ENCODE measurements at places on chromosomes 5 and 9. TPM values are rescaled to one million over a fixed set of nuclear protein-coding genes. Genes with fewer than 3 reads are reported as not detected.

The CCNJL gene
- 0.07 TPM for polyA plus RNA-seq

The ZFP62 gene
- 3.4 TPM for polyA plus RNA-seq

- no peak for DNase-seq
These were observed 363.0 kb upstream of the RIOK2 start for GRCh38 chr5:97545886-97546535.

GRCh38 chr9:107224252-107224651 is 58.8 kb upstream of the RAD23B start:
- DNase-seq: no peak

The SMIM33 gene
- polyA plus RNA-seq: not detected

GRCh38 chr9:117907420-117907819 is 203.2 kb downstream of the TLR4 start:
- DNase-seq: no peak

DNA sequence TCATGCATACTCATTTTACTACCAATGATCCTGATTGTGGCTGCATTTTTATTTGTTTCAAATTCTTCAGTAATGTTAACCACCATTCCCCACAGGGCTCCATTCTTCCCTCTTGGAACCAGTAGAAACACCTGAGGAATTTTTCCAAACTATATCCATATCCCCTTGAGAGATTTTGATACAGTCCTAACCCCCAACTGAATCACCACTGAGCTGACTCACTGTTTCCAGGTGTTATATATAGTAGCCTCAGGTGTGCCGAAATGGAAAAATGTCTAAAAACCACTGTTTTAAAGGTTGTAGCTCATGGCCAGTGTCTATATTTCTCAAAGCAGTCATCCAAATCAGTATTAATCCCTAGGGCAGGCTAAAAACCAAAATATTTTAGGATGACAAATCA is 85.2 kb downstream of the MRPS27 start:
- no peak for DNase-seq

The RAI14 gene
- polyA plus RNA-seq: 10.3 TPM

DNA sequence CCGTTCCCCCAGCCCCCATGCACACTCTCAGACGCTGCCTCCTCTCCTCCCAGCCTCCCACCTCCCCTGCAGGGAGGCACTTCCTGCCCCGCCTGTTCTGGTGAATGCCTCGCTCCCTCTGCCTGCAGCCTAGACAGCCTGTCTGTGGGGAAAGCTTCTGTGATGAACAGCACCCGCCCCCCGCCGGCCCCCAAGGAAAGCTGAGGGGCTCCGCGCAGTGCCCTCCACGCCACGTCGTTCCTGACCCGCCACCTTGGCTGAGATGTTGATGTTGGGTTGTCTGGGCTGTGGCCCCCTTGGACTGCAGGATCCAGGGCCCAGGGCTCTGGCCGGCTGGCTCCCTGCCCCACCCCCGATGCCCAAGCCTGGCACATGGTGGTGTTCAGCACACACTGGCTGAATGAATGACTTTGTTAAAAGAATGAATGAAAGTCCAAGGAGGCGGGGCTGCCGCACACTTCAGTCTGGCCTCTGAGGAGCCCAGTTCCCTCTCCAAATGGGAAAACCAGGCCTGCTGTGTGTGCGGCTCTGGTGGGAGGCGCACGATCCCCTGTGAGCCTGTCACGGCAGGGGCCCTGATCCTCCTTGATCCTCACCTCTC is 2.1 kb upstream of the MYMK start:
- DNase-seq: no peak

The TUSC1 gene
- 3.9 TPM for polyA plus RNA-seq

DNA sequence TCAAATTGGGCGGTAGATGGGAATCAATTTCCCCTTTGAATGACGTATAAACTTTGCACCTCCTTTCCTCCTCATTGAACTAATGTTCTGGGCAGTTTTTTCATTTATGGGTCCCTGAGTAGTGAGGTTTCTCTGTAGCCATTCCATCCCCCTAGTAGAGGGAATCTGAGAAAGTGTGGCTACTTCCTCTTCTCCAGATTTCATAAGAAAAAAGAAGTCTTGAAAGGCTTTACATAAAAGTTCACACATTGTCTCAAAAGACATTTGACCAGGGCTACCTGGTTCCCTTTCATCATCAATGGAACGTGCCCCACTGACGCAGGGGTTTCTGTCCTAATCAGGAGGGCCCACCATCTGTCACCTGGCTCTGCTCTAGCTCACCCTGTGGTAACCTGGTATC is 57.3 kb downstream of the CTSL start:
- no peak for DNase-seq

The PCDHB4 gene
- 0.36 TPM for polyA plus RNA-seq

DNA sequence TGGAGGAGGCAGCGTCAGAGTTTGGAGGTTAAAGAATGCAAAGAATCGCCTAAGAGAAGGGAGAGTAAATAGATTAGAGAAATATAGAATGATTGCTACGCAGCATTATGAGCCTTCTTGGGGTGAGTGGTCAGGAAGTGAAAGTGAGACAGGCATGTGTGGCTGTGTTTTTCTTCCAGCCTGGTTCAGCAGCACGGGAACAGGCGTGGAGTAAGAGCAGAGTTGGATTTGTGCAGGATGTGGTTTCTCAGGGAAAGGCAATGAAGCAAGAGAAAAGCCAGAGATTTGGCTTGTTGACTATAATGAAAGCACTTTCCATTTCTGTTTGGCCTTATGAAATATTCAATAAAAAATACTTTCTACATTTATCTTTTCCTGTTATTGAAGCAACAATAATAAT is 34.3 kb upstream of the FRMD3 start:
- DNase-seq: no peak

GRCh38 chr5:172834415-172835289 is 601 bp downstream of the ERGIC1 start:
- DNase-seq: no peak

The GABRA1 gene
- polyA plus RNA-seq: not detected

The SNCAIP gene
- polyA plus RNA-seq: 2.1 TPM

- no peak for DNase-seq
These were observed 8.3 kb downstream of the KIF12 start for GRCh38 chr9:114090798-114091197.

The TYRP1 gene
- not detected for polyA plus RNA-seq

- DNase-seq: no peak
These were observed 89.4 kb downstream of the CDKN2A start for GRCh38 chr9:21904776-21905175.

- DNase-seq: no peak
These were observed 39.7 kb downstream of the SLC6A7 start for GRCh38 chr5:150229571-150229970.

The GMCL2 gene
- not detected for polyA plus RNA-seq

The CYSRT1 gene
- polyA plus RNA-seq: 0.50 TPM

GRCh38 chr9:122819326-122819725 is 9.1 kb downstream of the PDCL start:
- DNase-seq: no peak

The ENTPD2 gene
- 0.17 TPM for polyA plus RNA-seq

- peak; percentile 36 for DNase-seq
These were observed 12.0 kb downstream of the UIMC1 start for GRCh38 chr5:176994460-176995121.

DNA sequence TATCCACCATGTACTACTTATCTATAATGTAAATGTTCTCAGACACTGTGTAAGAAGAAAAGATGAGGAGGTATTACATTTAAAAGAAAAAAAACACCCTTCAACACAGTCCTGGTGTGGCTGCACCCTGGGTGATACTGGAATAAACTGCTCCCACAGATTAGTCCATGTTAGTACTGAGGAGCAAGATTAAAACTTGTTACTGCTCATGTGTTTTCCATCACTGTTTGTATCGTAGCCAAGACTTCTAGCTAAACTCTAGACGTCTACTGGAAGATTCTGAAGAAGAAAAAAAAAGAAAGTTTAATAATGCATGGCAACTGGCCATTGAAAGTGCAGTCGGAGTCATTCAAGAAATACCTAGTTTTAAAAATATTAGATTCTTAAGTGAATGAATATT is at the start of gene ASPN:
TSS of gene ASPN (minus strand) at position 178 of the 400 bp plus-strand sequence.
- DNase-seq: no peak

DNA sequence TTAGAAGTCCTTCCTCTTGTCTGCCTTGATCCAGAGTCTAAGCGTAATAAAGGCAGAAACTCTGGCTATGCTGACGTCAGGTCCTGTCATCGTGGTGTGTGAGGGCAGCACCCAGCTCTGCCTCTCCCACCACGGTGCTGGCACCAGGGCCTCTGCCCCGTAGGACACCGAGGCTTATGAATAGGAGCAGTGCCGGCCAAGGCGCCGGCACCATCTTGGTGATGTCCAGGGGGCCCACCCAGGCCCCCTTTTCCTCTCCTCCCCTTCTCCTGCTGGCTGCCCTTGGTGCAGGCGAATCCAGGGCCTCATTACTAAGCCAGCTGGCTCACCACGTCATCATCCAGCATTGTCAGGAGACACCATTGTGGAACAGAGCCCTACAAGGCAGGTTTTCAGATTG is 252.3 kb downstream of the FANCC start:
- DNase-seq: no peak

- DNase-seq: peak; percentile 76
These were observed 16.7 kb upstream of the HSD17B4 start for GRCh38 chr5:119435436-119436132.

- no peak for DNase-seq
These were observed 81.3 kb upstream of the IRX4 start for GRCh38 chr5:1963941-1964451.

GRCh38 chr5:657570-657969 is 35.6 kb downstream of the TPPP start:
- no peak for DNase-seq

GRCh38 chr5:179817470-179817840 is 3.2 kb upstream of the SQSTM1 start:
- no peak for DNase-seq

DNA sequence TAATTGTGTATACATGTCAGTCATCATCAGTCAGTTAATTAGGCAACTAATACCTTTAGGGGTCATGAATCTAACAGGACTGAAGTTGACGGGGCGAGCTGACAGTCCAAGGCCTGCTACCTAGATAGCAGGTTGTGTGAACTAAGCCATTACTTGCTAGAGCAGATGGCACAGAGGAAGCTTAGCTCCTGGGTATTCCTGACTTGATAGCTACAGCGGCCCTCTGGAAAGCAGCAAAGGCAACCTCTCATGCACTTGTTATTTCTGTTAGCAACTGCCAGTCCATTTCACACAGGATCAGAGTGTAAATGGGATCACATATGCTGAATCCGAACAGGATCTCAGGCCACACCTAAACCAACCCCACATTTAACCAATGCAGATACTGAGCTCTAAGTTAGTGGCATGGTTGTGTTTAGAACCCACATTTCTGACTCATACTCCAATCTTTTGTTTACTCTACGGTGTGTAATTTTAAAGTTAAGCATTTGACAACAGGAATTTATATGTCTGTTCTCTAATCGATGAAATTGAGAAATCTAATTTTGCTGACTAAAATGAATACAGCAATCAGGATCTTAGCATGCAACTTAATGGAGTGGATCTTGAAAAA is 521.3 kb upstream of the ZNF608 start:
- no peak for DNase-seq

The BTNL8 gene
- 0.49 TPM for polyA plus RNA-seq

The GABRG2 gene
- polyA plus RNA-seq: not detected

DNA sequence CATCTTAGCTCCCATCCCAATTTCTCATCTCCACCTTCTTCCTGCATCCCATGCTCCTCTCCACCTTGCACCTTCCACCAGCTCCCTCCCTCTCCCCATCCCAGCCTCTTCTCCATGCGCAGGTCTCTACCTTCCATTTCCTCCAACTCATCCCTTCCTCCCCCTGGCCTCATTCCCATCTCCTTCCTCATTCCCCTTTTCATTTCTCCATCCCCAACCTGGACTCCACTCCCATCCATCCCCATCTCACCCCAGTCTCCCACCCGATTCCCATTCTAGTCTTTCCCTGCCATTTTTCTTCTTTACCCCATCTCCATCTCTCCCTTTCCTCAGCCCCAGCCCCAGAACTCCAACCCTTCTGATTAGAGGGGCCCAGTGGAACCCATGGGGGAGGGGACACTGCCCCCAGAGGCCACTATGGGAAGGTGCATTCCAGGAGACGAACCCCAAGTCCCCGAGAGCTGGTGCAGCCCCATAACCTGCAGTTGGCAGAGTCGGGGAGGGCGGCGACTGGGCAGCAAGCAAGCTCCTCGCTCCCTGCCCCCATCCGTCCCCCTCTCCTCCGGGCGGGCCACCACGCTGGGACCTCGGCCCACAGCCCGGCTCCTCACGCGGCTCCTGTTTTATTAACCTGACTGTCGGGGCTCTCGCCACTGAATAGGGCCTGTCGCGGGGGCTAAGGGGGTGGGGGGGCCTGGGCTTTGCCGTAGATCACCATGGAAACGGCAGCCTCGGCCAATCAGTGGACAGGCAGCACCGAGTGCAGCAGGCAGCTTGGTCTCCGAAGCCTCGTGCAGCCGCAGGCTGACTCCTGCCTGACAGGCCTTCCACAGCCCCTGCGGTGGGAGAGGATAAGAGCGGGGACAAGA is 66.7 kb downstream of the PCDH1 start:
- DNase-seq: peak; percentile 41
